ENCODE measurements at places on chromosomes 2 and 18.

GRCh38 chr18:54129448-54130067 is 94.9 kb downstream of the MBD2 start:
- DNase-seq, result no peak

DNA sequence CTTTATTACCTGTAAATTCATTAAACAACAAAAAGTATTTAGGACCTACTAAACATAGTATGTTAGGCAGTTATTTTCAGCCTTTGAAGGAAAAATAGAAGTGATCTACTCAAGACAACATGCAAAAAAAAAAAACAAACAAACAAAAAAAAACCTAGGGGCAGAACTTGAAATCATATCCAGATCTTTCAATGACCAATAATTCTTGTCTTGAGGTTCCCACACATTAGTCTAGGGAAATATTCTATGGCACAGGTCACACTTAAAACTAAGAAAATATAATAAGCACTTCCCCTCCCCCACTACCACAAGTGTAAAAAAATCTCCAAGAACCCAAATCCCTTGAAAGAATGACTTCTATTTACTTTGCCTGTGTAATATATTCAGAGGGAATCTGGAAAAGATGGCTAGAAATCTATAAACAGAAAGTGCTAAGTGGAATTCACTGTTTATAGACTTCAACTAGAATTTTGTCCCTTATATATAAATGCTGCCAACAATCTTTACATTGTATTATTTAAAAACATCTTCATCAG is 3.5 kb downstream of the PELI1 start:
- DNase-seq, result no peak

- DNase-seq, result peak; percentile 59
These were observed at the start of gene SCN3A for GRCh38 chr2:165203689-165204559. SCN3A (minus strand) TSS chr2:165204050; CDS start chr2:165176394, 27,656 bp downstream.

DNA sequence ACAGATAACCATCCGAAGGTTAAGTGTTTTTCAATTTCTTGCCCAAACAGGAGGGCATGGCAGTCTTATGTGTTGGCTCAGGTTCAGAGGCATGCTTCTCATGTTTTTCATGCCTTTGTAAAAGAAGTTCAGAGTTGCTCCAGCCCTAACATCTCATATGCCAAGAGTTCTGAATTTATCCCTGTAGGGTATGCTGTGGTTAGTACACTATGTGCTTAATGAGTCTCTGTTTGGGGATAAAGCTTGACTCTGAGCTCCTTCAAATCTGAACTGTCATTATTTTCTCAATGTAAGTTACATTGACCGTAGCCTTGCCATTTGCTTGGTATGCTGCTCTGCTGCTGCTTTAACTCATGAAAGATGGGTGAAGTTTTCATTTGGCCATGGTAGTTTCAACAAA is 67.9 kb upstream of the PNPT1 start:
- DNase-seq, result no peak

DNA sequence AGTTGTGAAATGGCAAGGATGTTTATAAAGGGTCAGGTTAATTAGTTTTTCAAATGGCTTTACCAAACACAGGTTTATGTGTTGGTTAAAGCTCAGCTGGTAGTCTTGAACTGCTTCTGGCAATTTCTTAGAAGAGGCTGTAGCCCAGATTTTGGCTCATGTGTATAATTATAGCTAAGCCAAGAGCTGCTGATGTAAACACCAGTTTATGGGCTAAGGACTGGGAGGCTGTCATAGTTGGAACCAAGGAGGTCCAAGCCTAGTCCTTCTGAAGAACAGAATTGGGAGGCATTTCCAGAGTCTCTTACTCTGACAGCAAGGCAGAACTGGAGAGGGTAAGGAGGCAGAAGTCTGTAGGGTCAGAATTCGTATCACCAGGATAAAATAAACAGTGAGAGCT is 25.4 kb downstream of the UBE2E3 start:
- DNase-seq, result no peak

DNA sequence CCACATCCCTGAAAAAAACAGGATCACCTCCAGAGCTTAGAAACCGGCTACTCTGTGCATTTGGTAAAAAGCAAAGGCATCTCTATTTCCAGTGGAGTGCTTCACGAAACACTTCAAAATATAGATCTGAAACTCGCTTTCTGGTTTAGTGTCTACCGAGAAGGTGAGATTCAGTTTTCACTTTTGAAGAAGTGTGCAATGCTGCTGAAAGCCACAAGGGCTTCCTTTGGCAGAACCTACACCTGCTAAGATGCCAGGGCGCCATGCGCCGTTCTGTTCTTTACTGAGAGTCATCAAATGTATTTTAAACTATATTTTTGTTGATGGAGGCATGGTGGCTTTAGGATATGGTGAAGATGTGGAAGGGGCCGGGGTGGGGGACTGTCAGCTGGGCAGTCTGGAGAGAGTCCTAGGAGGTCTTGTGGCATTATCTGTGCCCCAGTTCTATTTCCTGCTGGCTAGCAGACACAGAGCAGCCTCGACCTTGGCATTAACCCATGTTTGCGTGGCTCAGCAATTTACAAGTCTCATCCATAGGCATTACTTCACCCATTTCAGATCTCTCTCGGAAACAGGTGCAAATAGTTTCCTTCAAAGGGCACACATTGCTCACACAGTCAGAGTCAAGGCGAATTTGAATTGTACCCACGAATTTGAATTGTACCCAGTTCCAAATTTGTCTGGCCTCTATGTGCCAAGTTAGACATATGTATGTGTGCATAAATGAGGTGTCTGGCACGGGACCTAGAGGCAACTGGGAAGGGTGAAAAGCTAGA is 46.7 kb upstream of the KCNF1 start:
- peak; percentile 8 for DNase-seq

DNA sequence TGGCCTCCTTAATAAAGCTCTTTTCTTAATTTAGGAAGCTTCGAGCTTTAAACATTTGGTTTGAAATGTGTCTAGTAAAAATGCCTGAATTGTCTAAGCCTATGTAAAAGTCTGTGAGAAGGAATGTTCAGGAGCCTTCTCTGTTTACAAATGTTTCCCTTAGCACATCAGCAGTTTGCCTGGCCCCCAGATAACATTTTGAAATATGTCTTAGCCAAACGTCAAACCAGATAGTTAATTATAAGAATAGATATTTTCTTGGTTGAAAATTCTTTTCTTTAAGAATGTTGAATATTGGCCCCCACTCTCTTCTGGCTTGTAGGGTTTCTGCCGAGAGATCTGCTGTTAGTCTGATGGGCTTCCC is 498.6 kb downstream of the CCDC85A start:
- no peak for DNase-seq

DNA sequence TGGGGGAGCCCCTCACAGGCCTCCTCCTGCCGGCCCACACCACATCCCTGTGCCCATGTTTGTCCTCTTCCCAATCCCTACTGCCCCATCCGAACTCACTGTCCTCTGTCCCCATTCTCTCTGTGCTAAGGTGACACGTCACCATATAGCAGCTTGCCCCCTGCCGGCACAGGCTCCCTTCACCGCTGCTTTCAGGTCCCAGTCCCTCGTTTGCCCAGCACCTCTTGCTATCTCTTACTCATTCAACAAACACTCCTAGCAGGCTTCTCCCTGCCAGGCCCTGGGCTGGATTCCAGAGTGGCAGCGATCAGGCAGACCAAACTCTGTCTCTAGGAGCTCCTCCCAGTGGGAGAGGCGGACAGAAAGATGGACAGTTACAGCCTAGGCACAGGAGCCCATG is 74.3 kb downstream of the TFCP2L1 start:
- DNase-seq, result no peak

GRCh38 chr2:42888321-42889245 is 96.2 kb upstream of the HAAO start:
- DNase-seq, result no peak

DNA sequence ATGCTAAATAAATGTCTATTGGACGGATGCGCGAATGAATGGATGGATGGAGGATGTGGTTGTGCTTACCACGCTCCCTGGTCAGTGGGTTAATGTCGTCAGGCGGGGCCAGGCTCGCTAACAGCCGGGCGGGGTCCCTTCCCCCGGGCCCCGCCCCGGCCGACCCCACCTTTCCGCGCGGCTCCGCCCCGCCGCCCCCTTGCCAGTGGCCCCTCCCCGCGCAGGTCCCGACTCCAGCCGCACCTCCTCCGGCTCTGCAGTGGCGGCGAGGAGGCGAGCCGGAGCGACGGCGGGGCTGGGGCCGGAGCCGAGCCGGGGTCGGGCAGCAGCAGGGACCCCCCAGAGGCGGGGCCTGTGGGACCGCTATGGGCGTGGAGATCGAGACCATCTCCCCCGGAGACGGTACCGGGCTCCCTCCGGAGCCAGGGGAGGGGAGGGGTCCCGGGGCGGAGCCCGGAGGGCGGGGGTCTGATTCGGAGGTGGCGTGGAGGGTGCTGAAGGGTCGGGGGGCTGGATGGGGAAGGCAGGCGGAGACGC is at the start of gene FKBP1B:
FKBP1B (plus strand) TSS at position 257 of the 537 bp plus-strand sequence; CDS start at position 366, 109 bp downstream.
- peak; percentile 40 for DNase-seq

GRCh38 chr18:42045346-42045745 is 90.3 kb downstream of the PIK3C3 start:
- DNase-seq, result no peak

Measured in hematopoietic multipotent progenitor cell treated with erythropoietin and hydrocortisone succinate and interleukin-3 and kit ligand, for 8 days (in vitro differentiated cells).